ENCODE measurements at places on chromosomes 11 and 22.

GRCh38 chr11:82308979-82309378, 424.7 kb downstream of the FAM181B start:
- DNase-seq, result no peak

GRCh38 chr11:13338427-13339069, 61.0 kb downstream of the BMAL1 start:
- DNase-seq, result no peak

DNA sequence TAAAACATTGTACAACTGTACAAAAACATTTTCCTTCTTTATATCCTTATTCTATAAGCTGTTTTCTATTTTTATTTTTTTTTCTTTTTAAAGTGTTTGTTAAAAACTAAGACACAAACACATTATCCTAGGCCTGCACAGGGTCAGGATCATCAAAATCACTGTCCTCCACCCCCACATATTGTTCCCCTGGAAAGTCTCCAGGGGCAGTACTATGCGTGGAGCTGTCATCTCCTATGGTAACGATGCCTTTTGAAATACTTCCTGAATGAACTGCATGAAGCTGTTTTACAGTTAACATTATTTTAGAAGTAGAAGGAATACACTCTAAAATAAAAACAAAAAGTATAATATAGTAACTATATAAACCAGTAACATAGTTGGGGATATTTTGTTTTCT, 67.2 kb downstream of the ZC3H12C start:
- no peak for DNase-seq

- no peak for DNase-seq
Measured at GRCh38 chr11:66470015-66470414, 3.3 kb downstream of the PELI3 start.

GRCh38 chr11:8907116-8907515, 3.9 kb upstream of the AKIP1 start:
- no peak for DNase-seq

GRCh38 chr22:39612811-39613548, 42.4 kb downstream of the CACNA1I start:
- no peak for DNase-seq

- DNase-seq, result no peak
Measured at GRCh38 chr11:63574856-63575602, 11.8 kb upstream of the PLAAT2 start.

- no peak for DNase-seq
Measured at GRCh38 chr11:115324581-115325432, 179.4 kb downstream of the CADM1 start.

GRCh38 chr22:37631448-37632173, 7.9 kb upstream of the SH3BP1 start:
- no peak for DNase-seq

- no peak for DNase-seq
Measured at GRCh38 chr11:2444821-2445745, at the start of gene KCNQ1. Gene KCNQ1 (plus strand): TSS chr11:2445008. CDS start chr11:2445099, 91 bp downstream.

DNA sequence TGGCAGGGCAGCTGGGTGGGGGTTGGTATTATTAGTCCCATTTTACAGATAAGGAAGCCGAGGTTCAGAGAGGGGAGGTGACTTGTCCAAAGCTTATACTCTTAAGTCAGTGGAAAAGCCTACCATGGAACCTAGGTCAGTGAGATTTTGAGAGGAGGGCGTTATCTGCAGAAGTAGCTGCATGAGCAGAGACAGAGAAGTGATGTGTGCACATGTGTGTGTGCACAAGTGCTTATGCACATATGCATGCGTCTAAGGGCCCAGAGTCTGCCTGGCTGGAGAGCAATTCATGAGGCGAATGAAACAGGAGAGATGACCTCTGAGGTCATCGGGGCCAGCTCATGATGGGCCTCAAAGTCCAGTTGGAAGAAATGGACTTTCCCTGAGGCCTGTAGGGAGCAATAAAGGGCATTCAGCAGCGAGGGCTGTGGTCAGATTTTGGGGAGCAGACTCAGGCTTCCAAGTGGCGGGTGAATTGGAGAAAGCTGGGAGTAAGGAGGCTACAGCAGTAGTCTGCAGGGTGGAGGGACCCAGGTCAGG, 8.2 kb downstream of the PLEKHB1 start:
- DNase-seq, result no peak

DNA sequence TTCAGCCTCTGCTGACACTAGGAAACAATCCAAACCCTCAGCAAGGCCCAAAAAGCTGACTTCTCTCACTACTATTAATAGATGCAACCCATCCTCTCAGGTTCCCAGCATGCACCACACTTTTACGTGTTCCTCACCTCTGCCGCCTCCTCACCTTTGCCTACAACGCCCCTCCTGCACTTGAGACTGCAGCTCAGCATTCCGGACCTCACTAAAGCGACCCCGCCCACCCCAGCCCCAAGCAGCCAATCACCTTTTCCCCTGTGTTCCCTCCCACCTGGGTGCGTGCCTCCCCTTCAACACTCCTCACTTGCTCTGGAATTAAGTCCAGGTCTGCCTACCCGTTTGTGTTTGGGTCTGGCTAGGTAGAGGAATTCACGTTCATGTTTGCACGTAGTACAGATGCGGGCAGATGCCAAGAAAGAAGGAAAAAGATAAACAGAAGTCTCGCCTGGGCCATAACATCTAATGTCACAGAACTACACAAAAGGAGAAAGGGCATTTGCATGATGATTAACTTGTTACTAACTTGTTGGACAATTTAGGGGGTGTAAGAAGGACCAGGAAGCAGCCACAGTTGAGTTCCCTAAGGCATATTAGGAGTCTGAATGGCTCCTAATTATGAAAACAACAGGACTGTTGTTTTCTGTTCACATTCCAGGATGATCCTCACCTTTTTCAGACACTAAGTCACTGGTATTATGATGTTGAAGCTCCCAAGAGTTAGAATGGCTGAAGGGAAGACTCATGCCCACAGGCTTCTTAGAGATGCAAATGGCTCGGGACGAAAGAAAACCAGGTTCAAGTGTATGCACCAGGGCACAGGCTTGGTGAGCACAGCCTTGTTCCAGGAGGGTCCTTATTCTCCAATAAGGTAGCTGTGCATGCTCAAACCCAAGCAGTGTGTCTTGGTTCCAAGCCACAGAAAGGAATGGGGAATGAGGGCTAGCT, 102.2 kb downstream of the MICAL3 start:
- no peak for DNase-seq

GRCh38 chr22:30362651-30363281, 6.0 kb downstream of the CCDC157 start:
- DNase-seq, result no peak

DNA sequence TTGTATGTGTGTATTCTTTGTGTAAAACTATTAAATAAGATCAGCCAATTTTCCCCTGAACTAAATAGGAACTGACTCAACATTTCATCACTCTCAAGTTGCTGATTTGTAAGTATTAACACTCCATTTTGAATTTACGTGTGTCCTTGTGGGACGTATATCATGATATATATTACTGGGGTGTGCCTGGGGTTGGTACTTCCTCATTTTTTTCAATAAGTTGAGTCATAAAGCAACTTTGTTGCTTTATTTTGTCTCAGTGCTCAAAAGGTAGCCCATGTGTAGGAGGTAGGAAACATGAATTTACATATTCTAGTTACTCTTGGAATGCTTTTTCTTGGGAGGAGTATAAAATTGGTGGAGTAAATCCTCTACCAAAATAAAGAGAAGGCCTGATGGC, 193.9 kb upstream of the RAG2 start:
- no peak for DNase-seq

GRCh38 chr11:12199231-12199948, 89.0 kb downstream of the MICAL2 start:
- DNase-seq, result no peak

- no peak for DNase-seq
Measured at GRCh38 chr22:19430890-19431541, 517 bp downstream of the HIRA start.

DNA sequence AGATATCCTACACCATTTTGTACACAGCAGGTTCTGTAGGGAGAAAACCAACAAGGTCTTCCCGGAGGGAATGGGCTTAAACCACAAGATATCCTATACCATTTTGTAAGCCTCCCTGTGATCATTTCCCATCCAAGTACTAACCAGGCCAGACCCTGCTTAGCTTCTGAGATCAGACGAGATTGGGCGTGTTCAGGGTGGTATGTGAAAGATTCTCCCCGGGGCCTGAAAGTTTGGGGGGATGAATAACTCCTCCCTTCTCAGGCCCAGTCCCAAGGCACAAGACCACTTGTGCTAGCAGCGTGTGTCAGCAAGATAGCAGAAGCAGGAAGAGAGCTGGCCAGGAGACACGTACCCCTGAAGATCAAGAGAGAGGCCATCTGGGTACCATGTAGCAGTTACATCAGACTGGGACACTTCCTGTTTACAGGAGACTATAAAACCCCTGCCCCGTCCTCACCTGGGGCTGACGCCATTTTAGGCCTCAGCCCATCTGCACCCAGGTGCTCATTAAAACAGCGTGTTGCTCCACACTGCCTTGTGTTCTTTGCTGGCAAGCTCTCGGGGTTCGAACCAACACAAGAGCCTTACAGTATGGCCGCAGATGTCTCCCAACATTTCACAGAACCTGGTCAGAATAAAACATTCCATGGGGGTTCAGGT, 17.3 kb downstream of the MIF start:
- no peak for DNase-seq

GRCh38 chr22:22406445-22407027, 102.0 kb downstream of the ZNF280B start:
- DNase-seq, result no peak

- DNase-seq, result no peak
Measured at GRCh38 chr11:44978961-44979331, 28.3 kb upstream of the TP53I11 start.

- no peak for DNase-seq
Measured at GRCh38 chr11:111272420-111272819, 25.9 kb upstream of the POU2AF3 start.

DNA sequence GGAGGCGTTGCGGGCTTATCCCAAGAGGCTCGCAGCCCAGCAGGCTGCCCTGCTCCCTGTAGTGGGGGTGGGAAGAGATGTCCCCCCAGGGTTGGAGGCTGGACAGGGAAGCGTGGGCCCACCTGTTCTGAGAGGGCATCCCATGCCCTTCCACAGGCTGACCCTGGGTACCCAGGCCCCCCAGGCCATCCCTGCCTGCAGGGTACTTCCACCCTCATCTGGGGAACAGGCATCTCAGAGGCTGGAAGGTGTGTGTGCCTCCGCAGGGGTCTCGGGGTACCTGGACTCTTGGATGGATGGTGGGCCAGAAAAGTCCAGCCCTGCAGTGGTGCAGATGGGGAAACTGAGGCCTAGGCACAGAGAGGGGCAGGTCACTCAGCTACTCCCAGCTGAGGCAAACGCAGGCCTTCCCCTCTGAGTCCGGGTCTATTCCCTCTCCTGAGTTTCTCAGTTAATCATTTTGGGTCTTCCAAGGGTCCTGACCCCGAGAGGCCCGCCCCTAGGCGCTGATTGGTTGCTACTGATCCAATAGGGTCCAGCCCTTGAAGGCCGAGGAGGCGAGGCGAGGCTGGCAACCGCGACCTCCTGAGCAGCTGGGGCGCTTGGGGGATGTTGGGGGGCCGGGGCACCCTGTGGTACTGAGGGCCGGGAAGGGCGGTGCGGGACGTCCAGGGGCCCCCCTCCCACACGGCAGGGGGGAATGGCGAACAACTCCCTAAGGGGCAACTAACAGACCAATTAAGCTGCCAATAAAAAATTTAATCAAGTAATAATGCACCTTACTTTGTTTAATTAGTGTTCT, 23.8 kb downstream of the FLRT1 start:
- no peak for DNase-seq

- no peak for DNase-seq
Measured at GRCh38 chr11:79077702-79078330, 363.0 kb downstream of the TENM4 start.
